WTC11 (cell line): ENCODE measurements at places on chromosomes 5 and 9.

DNA sequence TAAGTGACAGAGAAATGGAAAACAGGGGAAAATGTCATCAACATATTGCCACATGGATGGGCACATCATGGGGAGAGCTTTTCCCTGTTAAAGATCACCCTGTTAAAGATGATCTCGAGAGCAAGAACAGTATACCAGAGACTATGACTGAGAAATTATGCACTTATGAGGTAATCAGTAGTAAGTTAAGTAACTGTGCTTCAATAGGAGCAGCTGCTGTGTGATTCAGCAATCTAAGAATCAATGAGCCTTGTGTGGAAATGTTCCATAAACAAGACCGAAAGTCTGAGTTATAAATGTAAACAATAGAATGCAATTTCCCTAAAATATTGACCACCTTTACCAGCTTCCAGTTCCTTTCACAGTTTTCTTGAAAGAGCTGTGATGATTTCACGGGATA lies 582.3 kb downstream of the CAAP1 start:
- H3K4me3 ChIP-seq, result no peak overlapping the region
- no peaks in the 10 kb centered on the region for H3K4me1 ChIP-seq
- H3K27me3 ChIP-seq, result no peaks in the 10 kb centered on the region
- no peaks in the 10 kb centered on the region for H3K36me3 ChIP-seq
- no peak overlapping the region for H3K27ac ChIP-seq

- H3K4me1 ChIP-seq, result peaks cover 60% of the 10 kb centered on the region
- peaks cover 18% of the 10 kb centered on the region for H3K27me3 ChIP-seq
- H3K27ac ChIP-seq, result peak overlapping the region; percentile 98
- peak; percentile 72 for DNase-seq
- H3K36me3 ChIP-seq, result no peaks in the 10 kb centered on the region
Measured at GRCh38 chr5:139650031-139650688, 2.0 kb downstream of the CXXC5 start.

GRCh38 chr9:14993061-14993800 lies 83.0 kb upstream of the FREM1 start:
- H3K27ac ChIP-seq, result peak overlapping the region; percentile 82; the same call in 1 of the 2 replicates
- peaks cover 3% of the 10 kb centered on the region; the same call in 1 of the 2 replicates for H3K27me3 ChIP-seq
- no peaks in the 10 kb centered on the region for H3K36me3 ChIP-seq
- DNase-seq, result peak; percentile 95

- H3K4me1 ChIP-seq, result no peaks in the 10 kb centered on the region
- DNase-seq, result no peak
- H3K36me3 ChIP-seq, result no peaks in the 10 kb centered on the region
- H3K27ac ChIP-seq, result no peak overlapping the region
- no peak overlapping the region for H3K4me3 ChIP-seq
- no peaks in the 10 kb centered on the region; the same call in 1 of the 2 replicates for H3K27me3 ChIP-seq
Measured at GRCh38 chr5:7047511-7048261, 334.5 kb downstream of the TENT4A start.
